Stimulated activated CD8-positive, alpha-beta memory T cell treated with anti-CD3 and anti-CD28 coated beads, Interleukin-4, amount 100 ng/mL, for 4 hours (primary cell): ENCODE measurements at places on chromosomes 12 and 14.

DNA sequence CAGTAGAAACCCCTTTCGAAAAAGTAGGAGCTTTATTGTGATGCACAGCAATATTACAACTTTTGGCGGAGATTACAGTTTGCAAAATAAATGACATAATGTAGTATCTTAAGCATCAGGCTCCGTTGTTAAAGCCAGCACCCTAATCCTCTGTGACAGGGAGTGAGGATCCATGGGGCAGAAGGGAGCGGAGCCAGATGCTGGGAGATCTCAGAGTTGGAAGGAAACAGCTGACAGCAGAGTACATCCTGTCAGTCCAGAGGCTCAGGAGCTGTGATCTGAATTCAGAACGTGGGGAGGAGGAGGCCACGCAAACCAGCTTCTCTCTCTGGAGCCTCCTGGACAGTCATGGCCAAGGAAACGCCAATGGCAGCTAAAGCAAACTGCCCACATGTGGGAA, 55.7 kb downstream of the TMTC1 start:
- DNase-seq, result no peak

DNA sequence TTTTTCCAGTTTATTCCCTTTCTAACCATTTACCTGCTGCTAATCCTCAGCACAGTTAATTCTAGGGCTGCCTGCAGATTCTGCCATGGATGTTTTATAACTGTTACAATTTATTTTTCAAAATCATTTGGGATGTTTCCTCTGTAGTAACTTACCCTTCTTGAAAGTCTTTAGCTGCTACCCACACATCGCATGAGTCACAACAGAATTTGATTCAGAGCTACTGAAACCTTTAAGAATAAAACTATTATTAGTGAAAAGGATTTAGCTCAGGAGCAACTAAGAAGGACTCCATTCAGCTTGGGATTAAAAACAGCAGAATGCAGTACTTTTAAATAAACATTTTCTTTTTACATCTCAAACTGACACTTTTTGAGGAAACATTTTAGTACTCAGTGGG, 41.7 kb upstream of the RGS6 start:
- no peak for DNase-seq

DNA sequence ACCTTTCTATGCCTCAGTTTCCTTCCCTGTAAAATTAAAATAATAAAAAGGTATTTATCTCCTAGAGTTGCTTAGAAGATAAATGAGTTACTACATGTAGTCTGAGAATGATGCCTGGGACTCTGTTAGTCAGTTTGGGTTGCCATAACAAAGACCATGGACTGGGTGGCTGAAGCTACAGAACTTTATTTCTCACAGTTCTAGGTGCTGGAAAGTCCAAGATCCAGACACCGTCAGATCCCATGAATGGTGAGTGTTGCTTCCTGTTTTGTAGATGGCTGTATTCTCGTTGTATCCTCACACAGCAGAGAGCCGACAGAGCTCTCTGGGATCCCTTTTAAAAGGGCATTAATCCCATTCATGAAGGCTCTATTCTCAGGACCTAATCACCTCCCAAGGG, 64.0 kb upstream of the LTA4H start:
- no peak for DNase-seq

DNA sequence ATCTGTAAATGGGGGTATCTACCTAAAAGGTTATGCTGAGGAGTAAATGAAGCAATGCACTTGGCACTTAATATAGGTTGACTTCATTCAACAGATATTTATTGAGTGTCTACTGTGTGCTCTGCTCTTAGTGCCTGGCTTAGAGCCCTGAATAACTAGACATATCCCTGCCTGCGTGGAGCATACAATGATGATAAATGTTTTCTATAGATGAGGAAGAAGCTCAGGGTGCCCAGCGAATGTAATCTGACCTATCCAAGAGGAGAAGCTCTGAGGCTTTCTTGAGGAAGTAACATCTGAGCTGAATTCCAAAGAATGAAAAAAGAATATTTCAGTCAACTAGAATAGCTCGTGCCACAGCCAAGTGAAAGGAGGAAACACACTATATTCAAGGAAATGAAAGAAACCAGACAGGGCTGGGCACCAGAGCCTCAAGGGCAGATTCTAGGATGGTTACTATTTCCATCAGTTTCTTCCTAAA, 17.9 kb upstream of the HIGD1C start:
- DNase-seq, result no peak

DNA sequence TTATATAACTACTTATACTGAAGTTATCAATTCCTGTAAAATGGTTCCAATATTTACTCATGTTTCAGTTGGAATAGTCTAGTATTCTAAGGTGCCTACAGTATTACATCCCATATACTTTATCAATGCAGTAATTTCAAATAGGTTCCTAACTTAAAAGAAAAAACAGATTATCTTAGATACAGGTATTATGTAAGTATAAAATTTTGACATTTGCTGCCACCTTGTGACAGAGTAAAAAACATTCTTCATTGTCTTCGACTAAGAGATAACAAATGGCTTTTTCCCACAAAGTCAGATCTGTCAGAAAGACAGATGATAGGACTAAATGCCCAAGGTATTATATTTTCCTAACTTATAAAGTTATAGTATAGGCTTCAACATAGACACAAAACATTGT, 78.7 kb downstream of the TXNDC16 start:
- no peak for DNase-seq

DNA sequence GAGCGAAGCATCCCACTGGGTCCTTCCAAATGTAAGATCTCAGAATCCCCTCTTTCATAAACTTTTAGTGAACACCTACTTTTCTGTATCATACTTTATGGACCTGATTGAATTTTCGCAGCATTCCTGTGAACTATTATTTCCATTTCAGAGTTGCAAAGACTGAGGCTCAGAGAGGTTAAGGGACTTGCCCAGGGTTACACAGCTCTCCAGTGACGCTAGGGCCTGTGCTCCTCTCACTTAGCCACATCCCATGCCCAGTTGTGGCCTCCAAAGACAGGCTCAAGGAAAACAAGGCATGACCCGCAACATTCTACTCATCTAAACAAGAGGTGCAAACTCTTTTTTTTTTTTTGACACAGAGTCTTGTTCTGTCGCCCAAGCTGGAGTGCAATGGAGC, 25.9 kb upstream of the SPPL3 start:
- no peak for DNase-seq

DNA sequence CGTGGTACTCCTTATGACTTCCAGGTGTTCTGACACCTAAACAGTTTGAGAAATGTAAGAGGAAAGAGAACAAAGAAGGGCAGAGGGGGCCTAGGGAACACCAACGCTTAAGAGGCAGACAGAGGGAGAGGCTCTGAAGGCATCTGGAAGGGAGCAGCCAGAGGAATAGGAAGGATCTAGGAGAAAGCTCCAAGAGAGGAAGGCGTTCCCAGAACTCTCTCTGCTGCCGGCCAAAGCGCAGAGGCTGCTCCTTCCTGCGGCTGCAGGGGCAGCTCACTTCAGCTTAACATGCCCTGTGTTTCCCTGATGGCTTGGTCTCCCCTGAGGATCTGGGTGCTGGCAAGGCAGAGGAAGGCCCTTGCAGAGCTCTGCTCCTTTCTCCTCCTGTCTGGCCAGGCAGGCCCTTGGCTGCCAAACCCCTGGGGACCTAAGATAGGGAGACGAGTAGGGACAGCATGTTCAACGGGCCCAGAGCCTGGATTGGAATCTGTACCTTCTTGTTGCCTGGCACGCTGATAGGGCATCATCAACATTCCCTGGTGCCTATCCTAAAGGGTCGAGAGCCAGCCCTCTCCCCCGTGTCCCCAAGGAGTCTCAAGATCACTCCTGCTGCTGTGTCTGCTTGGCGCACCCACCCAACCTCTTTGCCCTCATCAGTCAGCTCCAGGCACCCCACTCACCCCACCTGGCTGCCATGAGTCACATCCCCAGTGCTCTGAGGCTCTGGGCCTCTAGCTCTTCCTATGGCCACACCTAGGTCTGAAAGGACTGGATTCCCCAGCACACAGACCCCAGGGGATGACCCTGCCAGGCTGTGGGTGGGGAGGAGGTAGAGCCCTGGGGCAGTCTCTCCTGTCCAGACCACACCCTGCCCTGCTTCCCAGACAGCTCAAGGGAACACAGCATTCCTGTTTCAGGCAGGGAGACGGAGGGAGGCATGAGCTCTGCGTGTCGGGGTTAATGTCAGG, 45.6 kb downstream of the LTBP2 start:
- DNase-seq, result no peak

DNA sequence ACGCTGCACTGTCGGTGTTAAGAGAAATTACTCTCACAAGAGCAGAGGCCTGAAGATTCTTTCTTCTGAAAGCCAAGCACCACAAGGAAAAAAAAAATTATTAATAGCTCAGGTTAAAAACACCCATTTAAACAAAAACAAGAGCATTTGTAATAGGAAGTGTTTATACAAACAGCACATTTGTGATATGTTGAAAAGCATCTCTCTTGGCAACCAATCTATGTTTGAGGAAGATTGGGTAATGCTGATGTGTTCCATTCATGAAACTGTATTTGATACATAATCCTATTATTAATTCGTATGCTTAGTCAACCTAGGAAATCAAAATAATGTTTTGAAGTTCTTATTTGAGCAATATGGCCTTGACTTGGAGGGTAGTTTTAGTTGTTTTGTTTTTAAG, 36.5 kb downstream of the SSPN start:
- no peak for DNase-seq

DNA sequence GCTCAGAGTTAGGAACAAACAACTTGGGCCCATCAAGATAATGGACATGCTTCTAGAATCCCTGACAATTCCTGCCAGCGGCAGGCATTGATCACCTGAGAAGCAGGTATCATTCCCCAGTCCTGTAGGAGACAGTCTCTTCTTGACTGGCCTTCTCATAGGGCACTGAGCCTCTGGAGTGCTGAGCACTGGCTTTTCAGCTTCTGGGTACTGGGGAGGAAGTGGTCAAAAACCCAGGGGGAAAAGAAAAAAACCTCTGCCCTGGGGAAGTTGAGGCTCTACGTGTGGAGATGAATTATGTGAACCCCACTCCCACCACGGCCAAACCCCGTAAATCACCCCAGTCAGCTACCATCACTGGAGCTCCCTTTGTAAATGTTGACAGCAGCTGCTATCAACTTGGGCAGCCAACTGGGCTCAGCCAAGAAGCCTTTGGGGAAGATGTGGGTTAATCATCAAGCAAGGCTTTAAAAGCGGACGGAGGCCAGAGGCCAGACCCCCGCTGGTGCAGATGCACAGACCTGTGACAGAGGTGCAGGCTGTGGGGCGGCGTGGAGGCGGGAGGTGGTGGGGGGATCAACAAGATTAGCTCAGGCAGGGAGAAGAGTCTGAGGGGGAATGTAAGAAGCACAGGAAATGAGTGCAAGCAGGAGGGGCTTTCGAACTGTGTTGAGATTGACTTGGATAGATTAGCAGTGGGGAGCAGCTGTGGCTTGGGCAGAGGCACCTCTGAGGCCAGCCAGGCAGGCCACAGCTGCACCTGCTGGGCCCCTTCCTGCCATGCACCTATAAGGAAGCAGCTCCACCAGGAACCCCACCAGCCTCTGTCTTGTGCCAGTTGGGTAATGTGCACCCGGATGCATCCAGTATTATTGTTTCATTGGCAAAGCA, 105.4 kb upstream of the HIF1A start:
- no peak for DNase-seq

GRCh38 chr14:95126906-95127530, 30.3 kb downstream of the DICER1 start:
- no peak for DNase-seq

- no peak for DNase-seq
Observed at GRCh38 chr14:95285566-95285965, 34.1 kb downstream of the CLMN start.

- DNase-seq, result no peak
Observed at GRCh38 chr12:76069339-76069738, 15.1 kb downstream of the NAP1L1 start.

DNA sequence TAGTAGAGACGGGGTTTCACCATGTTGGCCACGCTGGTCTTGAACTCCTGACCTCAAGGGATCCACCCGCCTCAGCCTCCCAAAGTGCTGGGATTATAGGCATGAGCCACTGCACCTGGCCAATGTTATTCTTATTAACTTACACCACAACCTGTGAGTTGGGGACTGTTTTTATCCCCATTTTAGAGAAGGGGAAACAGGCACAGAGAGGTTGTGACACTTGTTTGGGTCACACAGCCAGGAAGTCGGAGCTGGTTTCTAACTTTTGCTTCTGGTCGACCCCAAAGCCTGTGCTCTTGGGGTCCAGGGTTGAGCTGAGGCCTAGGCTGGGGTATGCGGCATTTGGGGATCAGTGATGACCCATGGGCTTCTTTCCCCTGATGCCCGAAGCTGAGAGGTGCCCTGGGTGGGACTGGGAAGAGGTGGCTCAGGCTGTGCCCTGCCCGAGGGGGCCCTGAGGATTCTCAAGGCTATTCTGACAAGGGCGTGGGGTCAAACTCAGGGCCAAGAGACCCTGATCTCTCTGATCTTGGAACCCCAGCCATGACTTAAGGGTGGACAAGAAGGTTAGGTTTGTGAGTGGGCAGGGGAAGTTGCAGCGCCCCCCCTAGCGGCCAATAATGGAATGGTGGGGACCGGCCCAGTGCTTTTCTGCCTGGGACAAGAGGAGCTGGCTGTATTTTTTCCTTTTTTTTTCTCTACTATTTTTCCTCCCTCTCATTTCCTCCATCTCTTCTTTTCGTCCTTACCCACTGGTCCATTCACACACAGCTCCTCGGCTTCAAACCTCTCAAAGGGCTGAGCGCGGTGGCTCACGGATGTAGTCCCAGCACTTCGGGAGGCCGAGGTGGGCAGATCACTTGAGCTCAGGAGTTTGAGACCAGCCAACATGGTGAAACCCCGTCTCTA, 3.0 kb downstream of the SDSL start:
- DNase-seq, result no peak

DNA sequence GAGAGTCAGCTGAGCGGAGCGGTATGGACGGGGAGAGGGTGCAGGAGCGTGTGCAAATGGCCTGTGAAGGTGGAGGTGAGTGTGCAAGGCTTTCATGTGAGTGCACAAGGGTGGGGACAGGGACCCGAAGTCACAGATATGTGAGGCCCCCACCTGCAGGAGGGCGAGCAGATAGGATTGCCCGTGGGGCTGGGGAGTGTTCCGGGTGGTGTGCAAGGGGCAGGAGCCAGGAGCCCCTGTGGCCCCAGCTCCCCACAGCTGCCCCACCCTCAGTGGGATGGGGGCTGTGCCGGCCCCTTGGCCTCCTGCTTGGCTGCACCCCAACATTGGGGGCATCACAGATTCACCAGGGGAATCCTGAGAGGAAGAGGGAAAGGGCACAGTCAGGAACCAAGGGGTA, 5.5 kb upstream of the ZNF384 start:
- no peak for DNase-seq

- no peak for DNase-seq
Observed at GRCh38 chr14:33230021-33230420, 291.3 kb downstream of the NPAS3 start.

- DNase-seq, result no peak
Observed at GRCh38 chr14:23523229-23524016, 28.1 kb downstream of the ZFHX2 start.

GRCh38 chr12:108175310-108175709, 46.2 kb downstream of the WSCD2 start:
- DNase-seq, result no peak

- no peak for DNase-seq
Observed at GRCh38 chr12:21676776-21677175, 19.1 kb upstream of the LDHB start.

DNA sequence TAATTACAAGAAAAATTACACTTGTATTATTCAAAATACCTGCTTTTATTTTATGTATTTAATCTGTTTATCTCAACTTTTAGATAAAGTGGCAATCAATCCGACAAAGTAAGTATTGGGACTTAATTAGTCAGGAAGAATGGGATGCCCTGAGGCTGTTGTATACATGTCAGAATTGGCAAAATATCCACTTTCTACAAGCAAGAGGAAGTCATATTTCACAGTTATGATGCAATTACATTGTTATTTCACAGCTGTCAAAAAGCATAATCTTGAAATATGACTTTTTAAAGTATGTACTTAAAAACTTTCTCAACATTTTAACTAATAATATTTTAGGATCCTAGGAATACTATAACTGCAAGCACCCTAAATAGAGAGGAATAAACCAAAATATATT, 357.1 kb upstream of the MGAT4C start:
- no peak for DNase-seq
